ENCODE measurements at places on chromosomes 5 and 9.

DNA sequence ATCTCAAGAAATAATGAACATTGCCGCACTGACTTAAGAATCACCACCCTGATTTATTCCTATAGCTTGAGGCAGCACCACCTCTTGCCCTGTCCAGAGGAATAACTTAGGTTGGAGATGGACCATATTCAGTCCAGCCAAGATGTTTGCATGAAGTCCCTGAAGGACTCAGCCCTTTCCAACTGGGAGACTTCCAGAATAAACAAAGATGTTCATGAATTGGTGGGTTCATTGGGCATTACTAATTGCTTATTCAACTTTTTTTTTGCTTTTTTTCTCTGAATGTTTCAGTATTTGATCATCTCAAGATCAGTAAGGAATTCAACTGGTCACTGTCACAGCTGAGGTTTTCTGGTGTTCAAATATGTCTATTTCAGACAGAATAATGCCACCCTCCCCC, 470.6 kb downstream of the CCDC171 start:
- no peak for DNase-seq

DNA sequence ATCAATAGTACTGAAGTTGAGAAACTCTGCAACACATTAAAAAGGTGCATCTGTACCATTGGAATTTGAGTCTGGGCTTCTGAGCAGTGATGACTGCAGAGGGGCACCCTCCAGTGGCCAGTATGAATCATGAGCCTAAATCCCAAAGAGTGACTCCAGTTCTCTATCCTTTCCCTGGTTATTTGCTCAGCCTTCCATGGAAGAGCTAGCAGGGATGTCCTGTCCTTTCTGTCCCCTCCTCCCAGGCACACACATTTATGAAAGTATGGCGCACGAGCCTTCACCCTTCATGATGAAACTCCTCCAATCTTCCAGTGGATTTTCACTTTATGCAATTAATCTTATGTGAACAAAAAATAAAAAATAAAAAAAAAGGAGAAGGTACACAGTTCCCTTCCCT, 81.0 kb downstream of the ESM1 start:
- no peak for DNase-seq

DNA sequence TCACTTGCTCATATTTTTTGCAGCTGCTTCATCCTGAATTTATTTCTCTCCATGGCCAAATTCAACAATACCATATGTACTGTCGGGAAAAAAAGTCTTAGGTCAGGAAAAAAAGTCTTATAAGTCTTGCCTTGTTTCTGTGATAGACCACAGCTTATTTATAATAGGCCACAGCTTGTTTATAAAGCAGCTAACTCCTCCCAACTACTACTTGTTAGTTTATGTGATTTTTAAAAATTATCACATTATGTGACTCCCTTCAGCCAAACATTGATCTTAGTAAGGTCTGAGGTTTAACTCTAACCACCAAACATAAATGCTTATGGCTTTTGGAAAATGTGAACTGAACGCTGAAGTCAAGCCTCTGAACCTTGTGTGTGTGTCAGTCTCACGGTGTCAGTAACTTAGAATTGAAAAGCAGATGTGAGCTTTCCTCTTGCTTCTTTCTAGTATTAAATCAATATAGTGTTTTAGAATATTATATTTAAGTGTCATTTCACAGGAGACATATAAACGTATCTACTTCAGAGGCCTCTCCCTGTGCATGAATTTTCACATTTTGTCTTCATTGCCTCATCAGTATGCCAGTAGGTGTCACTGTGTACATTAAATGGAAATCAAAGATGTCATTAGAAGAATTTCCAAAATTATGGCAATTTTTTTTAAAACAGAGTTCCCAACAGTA, 51.3 kb downstream of the SNX24 start:
- DNase-seq = no peak

- no peak for DNase-seq
Measured at GRCh38 chr5:38831117-38831516, 14.7 kb upstream of the OSMR start.

DNA sequence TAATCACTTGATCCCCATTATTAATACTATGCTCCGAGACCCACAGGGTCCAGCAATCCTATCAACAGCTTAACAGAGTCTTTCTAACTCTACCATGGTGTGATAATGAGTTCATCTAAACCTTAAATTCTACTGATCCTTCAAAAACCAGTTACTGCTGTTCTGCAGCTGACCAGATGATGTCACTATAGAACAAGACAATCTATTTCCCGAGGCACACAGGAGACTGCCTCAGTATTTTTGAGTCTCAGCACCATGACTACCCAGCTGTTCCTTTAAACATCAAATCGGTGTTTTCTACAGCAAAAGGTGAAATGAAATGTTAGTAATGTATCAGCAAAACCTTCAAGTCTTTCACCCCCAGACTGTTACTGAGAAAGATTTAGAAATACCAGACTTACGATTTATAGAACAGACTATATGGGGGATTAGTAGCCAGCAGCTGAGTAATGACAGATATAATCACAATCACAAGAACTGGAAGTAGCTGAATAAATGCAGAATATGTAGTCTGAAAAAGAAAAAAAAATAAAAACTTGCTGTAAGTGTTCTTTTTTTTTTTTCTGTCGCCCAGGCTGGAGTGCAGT, 16.9 kb downstream of the DNAJC18 start:
- no peak for DNase-seq

DNA sequence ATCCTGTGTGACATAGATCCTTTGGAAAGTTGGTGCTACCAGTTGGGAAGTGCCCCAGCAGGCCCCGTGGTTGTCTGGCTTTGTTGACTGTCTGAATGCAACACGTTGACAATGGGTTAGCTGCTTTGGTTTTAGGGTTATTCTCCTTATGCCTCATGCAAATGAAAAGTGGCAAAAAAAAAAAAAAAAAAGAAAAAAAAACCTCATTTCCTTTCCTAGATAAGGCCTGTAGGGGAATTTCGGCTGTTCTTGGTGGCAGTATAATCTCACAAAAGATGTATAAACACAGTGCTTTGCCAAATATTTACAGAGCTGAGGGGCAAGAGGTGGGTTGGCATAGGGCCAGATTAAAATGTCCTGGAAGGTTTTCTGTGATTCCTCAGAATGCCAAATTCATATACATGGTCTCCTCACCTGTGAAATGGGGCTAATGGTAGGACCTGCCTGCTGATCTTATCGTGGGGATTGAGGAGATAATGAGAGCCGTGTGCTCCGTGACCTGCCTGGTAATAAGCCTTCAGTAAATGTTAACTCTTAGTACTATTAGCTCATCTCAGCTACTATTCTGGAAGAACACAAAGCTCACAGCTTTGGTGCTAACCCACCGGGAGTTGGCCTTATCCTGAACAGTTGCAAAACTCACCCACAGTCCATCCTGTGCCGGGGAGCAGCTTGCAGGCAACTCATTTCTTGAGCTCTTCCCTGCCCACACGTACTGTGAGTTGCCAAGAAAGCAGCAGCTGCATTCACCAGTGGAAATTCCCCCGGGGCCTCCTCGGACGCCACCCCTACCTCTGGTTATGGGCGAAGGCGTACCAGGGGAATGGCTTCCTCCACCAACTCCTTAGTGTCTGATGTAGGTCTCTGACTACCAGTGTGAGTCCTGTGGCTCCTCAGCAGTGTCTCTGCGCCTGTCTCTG, 220.3 kb downstream of the NR3C1 start:
- no peak for DNase-seq

DNA sequence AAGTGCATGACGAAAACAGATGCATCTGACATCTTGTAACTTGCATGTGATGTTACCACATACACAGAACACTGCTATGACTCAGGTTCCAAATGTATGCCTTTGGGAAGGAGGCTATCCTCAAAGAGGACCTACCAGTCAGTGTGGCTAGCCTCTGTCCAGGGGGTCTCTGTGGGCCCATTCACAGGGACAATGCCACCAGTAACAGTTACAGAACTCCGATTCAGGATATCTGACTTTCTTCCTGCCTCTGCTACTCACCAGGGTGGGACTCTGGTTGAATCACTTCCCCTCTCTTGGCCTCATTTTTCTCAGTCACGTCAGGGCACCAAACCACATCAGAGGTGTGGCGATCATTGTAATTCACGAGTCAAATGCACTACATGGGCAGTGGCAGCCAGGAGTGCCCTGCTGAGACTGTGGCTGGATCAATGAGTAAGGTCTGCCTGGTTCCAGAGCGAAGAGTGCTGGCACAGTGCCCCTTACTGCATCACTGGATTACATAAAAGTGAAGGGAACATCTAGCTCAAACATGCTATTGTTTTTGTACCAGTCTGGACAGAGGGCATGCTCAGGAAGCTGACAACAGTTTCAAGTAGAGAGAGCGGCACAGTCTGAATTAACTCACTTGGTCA, 13.2 kb downstream of the ATOX1 start:
- DNase-seq = no peak

DNA sequence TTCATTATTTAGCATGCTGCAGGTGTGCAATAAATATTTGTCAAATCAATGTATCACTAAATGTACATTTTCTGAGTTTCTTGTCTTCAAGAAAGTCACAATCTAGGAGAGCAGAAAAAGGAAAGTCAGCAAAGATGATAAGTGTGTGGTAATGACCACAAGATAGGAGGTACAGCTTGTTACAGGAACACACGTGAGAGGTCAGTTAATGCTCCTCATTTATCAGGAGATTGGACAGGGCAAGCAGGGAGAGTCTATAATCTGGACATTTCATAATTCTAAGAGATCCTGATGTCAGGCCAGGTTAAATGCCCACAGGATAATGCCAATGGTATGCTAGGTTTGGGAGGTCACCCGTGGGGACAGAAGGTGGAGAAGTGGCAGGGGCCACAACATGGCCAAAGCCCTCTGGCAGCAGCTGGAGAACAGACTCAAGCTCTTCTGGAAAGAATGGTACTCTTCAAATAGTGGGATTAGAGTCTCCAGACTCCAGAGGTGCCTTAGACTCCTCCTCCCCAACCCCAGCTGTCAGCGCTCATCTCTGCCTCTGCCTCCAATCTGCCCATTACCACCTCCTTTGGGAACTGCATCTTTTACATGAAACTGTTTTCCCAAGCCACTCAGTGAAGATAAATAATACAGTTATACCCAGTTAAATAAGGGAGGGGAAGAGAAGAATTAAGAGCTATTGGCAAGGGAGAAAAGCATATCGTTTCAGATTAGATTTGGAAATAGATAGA, 114.3 kb downstream of the ASTN2 start:
- DNase-seq = no peak

DNA sequence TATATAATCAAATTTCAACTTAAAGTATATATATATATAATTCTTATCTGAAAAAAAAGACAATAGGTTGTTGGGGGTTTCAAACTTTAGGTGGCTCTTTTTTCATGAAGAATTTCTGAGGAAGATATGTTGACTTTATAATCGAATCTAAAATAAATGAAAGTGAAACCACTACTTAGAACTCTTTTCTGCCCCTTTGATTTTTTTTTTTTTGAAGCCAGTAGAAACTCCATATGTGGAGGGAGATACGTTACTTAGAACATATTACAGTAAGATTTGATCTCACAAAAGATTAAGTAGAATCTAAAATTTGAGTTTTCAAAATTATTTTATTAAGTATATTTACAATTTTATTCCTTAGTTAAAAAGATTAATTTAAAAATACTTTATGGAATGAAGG, 96.9 kb downstream of the ATG10 start:
- DNase-seq = no peak

DNA sequence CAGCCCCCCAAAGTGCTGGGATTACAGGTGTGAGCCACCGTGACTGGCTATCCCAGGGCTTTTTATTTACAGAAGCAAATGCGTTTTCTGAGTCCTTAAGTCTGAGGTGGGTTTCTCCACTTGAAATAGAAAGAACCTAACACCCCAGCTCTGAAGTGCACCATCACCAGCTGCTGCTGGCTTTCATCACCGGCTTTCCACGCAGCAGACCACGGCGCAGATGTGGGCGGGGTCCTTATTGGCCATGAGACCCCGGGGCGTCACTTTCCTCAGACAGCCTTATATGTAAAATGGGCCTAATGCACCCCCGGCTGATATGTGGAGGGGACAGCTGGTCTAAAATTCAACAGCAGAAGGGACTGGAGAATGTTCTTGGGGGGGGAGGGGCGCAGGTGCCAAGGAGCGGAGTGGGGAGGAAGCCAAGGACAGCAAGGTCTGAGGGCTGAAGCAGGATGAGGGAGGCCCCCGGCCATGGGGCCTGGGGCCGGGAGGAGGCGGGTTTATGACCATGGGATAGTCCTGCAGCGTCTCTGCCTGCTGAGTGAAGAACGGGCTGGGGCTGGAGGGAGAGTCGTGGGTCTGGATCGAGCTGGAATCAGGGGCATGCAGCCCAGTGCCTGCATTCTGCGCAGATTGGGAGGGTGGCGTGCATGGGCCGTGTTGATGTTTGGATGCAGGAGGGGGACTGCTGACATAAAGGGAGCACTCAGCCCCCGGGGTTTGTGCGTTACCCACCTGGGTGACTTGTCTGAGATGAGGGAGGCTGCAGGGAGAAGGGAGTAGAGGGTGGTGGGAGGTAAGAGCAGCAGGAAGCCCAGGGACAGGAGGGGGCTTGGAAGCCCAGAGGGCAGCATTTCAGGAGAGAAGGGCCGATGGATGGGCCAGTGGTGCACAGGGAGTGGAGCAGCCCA, 30.2 kb downstream of the RASGEF1C start:
- no peak for DNase-seq

DNA sequence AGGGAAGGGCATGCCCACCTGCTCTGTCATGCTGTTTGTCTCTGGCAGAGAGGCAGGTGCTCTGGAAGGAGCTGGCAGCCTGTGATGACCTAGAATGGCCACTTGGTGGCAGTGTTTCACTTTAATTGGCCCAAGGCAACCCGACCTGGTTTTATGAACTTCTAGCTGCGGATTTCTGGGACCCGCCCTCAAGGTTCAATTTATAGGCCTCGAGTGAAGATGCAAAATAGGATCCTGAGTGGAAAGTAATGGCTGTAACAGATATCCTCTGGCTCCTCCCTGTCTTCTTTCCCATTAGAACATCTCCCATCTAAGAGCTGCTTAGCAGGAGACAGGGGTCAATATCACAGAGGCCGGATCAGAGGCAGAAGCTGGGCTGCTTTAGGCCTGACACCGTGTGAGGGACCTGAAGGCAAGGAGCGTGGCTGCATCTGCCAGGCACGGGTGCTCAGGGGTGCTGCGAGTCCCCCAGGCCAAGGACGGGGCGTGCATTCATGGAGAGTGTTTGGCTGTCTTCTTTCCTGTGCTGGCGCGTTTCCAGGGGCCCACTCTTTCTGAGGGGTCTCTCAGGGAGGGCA, 56.7 kb upstream of the SLC28A3 start:
- peak; percentile 29 for DNase-seq

- DNase-seq = no peak
Measured at GRCh38 chr9:26833792-26834191, 58.8 kb downstream of the CAAP1 start.

DNA sequence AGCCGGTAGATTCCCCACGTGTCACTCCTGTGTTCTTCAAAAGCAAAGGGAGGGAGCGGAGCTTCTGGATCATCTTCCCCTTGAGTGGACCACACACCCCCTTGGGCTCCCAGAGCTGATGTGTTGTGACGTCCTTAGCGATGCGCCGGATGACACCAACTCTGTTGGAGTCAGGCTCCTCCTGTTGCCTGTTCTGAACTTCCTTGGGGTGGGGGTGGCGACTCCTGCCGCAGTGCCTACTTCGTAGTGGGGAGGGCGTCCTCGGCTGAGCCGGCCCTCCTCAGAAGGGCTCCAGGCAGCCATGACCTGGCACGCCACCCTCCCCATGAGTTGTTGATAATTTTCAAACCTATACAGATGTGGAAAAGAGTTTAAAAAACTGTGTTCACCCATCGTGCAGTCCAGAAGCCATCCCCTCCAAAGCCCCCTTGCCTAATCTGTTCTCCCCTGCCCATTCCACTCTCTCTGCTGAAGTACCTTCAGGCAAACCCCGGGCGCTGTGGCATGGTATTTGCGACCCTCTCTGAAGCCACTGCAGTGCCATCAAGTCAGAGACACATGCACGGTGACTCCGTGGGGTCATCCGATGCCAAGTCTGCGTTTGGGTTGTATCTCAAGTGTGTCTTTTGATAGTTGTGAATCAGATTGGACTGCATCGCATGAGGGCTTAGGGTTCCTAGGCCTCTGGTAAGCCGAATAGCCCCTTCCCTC, 16.7 kb downstream of the EXOC3 start:
- DNase-seq = no peak

Measured in cerebellar nuclear complex (tissue), 1 donor.